ENCODE measurements at places on chromosomes 16 and 17. TPM values are rescaled to one million over a fixed set of nuclear protein-coding genes. Genes with fewer than 3 reads are reported as not detected.
A peak's percentile ranks its signal among the peaks of the same experiment; 100 is the strongest.

GRCh38 chr17:82831818-82832200 lies 8.0 kb downstream of the ZNF750 start:
- H3K27me3 ChIP-seq: no peaks in the 10 kb centered on the region
- no peak for DNase-seq
- H3K4me1 ChIP-seq: no peaks in the 10 kb centered on the region
- H3K4me3 ChIP-seq: no peak overlapping the region
- 0 out of 2 replicates have a peak, but pooled peaks cover 3% of the 10 kb centered on the region for H3K36me3 ChIP-seq

- H3K4me1 ChIP-seq: no peaks in the 10 kb centered on the region
- peak; percentile 32 for DNase-seq
- H3K36me3 ChIP-seq: no peaks in the 10 kb centered on the region
- no peak overlapping the region for H3K4me3 ChIP-seq
These were observed 24.9 kb upstream of the RHBDL3 start for GRCh38 chr17:32240750-32241149.

DNA sequence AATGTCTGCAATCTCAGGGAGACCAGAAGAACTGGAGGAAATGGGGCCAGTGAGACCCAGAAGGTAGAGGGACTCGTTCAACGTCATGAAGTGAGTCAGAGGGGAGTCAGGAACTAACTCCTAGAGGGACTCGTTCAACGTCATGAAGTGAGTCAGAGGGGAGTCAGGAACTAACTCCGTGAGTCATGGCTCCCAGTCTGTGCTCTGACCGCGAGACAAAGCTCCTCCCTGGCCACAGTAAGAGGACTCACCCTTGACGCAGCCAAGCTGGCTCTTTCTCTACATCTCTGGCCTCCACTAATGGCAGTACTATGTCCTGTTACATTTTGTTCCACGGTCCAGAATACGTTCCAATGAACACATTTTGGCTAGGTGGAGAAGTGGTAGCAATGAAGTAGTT lies 902.5 kb downstream of the KCNJ2 start:
- H3K4me3 ChIP-seq: peak overlapping the region; percentile 42
- H3K27me3 ChIP-seq: no peaks in the 10 kb centered on the region
- peaks cover 16% of the 10 kb centered on the region for H3K4me1 ChIP-seq
- no peaks in the 10 kb centered on the region for H3K36me3 ChIP-seq
- peak overlapping the region; percentile 91 for H3K27ac ChIP-seq

- no peaks in the 10 kb centered on the region for H3K36me3 ChIP-seq
- no peaks in the 10 kb centered on the region for H3K4me1 ChIP-seq
- H3K4me3 ChIP-seq: no peak overlapping the region
- H3K27me3 ChIP-seq: no peaks in the 10 kb centered on the region
- DNase-seq: no peak
These were observed 27.3 kb downstream of the SLC6A4 start for GRCh38 chr17:30208214-30208613.

SPATA33 gene
- polyA plus RNA-seq: 7.5 TPM
